ENCODE measurements at places on chromosomes 7 and 10.
A peak's percentile ranks its signal among the peaks of the same experiment; 100 is the strongest.

- DNase-seq, result no peak
Observed at GRCh38 chr7:14690486-14690885, 212.1 kb downstream of the DGKB start.

- DNase-seq, result no peak
Observed at GRCh38 chr7:11779864-11780674, 51.9 kb downstream of the THSD7A start.

DNA sequence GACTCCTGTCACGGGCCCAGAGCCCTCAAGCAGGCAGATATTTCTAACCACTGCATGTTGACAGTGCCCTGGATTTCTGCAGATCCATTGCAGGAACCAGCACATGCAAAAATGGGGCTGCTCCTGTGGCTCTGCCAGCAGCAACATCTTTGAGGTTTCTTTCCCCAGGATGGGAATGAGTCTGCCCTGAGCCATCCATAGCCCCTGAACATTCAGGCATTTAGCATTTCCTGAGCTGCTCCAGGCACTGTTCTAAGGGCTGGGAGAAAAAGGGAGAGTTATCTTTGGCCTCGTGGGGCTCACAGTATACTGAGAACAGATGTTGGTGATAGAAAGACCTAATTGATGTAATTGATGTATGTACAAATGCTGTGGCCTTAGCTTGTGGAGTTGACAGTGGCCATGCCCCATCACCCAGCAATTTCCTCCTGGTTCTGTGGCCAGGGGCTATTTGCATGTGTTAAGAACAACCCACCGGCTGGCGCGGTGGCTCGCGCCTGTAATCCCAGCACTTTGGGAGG lies 66.0 kb upstream of the LRRC4 start:
- no peak for DNase-seq

GRCh38 chr7:126818393-126819196 lies 434.1 kb downstream of the GRM8 start:
- no peak for DNase-seq

GRCh38 chr7:39620486-39620885 lies 2.9 kb upstream of the RALA start:
- no peak for DNase-seq

DNA sequence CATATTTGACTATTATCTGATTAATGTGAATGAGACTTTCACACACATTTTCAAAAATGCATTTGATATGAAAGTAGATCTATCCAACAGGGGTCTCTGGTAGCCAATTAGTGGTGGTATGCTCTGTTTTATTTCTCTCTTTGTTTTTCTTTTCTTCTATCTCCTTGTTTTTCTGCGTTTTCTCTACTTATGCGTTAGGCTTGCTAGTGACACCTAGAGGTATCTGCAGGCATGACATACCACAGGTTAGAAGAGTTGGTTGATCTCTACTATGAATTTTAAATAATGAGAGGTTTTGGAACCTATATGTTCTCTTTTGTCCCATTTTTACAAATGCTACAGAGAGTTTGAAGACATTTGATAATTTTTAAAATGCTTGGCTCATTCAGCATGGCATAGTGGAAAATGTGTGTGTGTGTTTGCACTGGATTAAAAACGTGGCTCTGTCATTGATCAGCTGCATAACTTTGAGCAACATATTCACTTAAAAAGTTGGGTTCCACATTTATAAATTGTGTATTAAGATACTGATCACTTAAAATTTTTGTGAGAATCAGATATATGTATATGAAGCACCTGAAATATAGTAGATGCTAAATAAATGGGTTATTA lies 28.1 kb upstream of the PLXDC2 start:
- DNase-seq, result peak; percentile 17

DNA sequence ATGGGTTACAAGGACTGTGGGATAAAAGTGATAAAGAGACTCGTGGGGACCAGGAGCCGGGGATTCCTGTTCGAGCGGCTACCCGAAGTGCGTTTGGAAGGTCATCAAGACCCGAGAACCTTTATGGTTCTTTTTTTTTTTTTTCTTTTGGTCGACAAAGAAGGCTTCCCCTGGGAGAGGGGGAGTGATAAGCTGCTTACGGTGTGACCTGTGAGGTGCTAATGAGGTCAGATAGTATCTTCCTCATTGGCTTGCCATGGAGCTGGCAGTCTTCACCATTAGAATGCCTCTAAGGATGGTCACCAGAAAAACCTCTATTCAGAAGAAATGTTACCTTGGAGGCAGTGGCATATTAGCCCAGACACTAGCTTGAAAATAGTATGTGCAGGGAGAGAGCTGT lies 92.3 kb upstream of the STEAP4 start:
- DNase-seq, result no peak

DNA sequence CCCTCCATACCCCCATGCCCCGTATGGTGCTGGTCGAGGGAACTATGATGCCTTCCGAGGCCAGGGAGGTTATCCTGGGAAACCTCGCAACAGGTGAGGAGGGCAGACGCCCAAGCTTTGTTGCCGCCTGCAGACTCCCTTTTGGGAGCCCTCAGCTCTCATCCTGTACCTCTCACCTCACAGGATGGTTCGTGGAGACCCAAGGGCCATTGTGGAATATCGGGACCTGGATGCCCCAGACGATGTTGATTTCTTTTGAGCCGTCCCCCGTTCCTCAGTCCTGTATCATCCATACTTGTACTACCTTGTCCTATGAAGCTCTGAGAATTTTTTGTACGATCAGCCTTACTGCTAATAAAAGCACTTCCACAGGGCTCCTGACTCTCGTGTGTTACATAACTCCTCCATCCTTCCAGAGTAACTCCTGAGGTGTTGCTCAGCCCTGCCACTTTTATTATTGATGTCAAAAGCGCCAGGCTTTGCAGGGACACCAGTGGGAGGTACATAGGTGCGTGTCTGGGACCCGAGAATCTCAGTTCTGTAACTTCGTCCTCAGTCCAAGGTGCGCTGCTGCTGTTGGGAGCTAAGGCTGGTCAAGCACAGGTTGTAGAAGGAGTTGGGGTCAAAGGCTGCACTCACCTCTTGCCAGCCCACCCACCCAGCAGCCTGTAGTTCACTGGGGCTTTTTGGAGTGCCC lies 1.1 kb downstream of the UFSP1 start:
- no peak for DNase-seq

GRCh38 chr7:75772081-75773077 lies at the start of gene CCL26:
Gene CCL26, minus strand, starts transcription at chr7:75772211. Its CDS starts 35 bp downstream, at chr7:75772176.
- DNase-seq, result no peak

GRCh38 chr7:97126483-97127171 lies 9.1 kb downstream of the SDHAF3 start:
- no peak for DNase-seq

- DNase-seq, result no peak
Observed at GRCh38 chr7:157805713-157806112, 468.9 kb downstream of the DNAJB6 start.

- DNase-seq, result peak; percentile 22
Observed at GRCh38 chr7:46424934-46425333, 503.9 kb upstream of the IGFBP3 start.

GRCh38 chr10:23342213-23342884 lies 2.2 kb downstream of the C10orf67 start:
- no peak for DNase-seq

DNA sequence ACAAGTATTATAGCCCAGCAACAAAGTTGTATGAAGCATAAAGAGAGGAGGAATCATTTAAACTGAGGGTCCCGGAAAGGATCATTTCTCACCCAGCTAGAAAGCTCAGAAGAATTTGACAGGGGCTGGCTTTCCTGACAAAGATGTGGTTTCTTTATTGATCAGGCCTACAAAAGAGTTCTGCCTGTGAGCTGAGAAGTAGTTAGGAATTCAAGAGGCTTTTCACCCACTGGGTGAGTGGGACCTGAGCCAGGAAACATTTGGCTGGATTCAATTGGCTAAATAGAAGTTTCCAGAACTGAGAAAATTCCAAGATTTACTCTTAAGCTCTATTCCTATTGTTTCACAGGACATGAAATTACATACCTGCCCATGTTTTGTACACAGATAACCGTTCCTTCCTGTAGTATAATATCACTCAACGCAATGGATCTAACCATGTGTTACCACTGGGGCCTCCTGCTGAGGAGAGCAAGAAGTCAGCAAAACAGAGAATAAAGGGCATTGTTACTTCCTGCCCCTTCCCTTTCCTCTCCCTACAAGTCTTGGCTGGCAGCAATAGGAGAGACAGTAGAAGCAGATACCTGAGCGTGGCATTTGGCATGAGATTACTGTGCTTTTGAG lies 53.9 kb upstream of the PAPSS2 start:
- no peak for DNase-seq

DNA sequence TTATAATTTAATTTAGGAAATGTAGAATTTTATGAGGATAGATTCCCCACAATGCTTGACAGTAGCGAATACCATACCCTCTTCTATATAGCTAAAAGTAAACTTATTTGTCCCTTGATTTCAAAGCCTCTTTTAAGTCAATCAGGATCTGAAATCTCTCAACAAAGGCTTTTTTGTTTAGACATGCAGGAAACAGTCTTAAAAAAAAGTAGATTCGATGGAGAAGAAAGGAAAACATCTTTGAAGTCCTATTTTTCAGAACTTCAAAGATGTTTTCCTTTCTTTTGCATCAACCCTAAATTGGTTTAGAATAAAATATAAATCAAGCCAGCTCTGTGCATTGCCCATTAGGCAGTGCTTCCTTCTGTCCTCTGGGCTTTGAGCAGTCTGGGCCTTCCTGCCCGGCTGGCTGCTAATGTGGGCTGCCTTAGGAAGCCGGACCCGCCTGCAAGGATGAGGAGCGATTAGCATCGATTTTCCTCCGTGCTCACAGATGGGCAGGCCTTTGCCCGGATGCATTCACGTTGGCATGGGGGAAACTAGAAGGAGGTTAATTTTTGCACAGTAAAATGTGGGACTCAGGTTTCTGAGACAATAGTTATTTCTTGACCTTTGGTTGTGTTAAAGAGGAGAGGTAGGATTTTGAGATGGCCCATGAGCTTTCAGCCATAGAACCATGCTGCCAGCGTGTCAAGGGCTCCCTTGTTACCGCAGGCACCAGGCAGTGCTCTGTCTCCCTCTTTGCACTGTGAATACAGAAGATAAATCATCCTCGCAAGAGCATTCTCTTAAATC lies 15.5 kb downstream of the MSRB2 start:
- DNase-seq, result no peak

DNA sequence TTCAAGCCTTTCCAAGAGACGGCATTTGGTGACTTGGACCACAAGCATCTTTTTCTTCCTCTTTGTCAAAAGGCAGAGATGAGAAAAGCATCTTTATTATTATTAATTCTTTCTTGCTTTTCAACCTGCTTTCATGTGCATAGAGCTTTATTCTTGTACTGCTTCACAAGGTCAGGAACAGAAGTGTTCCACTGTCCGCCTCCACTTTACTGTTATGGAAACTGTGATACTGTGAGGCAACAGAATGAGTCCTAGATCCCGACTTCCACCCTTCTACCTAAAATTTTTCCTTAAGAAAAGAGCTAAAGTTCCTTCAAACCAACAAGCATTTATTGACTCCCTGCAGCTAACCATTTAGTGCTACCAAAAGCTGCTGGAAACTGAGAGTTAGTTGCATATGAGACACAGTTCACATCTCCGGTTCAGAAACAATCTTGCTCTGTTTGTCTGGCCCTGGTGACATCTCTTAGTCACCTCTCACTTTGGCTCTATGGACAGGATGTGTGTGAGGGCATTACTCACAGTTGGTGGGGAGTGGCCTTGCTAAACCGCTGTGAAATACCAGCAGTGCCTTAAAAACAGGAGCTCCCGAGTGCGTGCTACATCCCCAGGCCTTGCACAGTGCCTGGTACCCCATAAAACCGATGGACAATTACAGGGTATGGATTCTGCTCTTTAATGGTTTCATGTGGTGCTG lies 77.1 kb upstream of the TRIL start:
- DNase-seq, result no peak

DNA sequence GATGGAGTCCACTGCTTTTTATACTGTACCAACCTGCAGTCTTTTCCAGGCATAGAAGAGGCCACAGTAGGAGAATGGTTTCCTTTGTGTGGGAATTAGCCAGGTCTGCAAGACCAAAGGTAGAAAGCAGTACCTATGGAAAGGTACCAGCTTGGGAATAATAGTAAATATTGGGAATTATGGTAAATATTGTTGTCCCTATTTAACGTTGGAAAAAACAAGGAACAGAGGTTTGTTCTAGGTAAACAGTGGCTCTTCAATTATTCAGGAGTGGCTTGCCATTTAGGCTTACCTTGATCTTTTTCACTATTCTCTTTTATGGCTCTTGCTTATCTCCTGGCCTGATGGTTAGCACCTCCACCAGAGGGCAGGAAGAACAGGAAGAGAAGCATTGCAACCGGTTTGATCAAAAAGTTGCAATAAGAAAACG lies 43.9 kb upstream of the GSAP start:
- no peak for DNase-seq

DNA sequence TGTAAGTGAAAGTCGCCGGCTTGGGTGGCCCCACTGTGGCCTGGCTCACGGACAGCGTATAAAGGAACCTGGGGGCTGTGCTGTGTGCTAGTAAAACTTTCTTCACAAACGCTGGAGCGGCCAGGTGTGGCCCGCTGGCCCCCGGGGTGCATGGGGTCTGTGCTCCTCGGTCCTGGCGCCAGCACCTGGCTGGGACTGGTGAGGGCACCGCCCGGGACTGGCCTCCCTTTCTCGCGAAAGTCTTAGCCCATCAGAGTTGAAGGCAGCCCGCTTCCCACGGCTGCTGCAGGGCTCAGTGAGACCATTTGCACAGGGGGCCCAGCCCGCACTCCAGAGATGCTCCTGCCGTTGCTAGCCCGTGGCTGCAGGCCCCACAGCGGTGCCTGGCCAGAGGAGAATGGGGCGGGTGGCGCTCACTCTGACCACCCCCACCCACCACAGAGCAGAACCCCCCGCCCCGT lies 5.8 kb downstream of the PWWP2B start:
- no peak for DNase-seq

DNA sequence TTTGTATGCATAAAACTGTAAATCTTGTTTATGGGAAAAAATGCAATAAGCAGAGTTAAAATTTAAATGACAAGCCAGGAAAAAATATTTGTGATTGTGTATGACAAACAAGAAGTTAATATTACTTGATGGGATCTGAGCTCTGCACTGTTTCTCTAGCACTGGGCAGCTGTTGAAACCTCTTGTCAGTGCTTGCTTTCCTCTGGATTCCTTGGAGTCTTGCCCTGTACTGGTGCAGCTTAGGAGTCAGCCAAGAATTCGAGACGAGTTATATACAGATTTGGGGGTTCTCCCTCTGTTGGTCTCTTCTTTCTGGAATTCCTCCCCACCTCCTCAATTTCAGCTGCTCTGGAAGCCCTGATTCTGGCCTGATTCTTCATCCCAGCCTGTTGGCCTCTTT lies 24.3 kb upstream of the OPN4 start:
- DNase-seq, result no peak

GRCh38 chr7:81236560-81236959 lies 317.7 kb upstream of the SEMA3C start:
- DNase-seq, result no peak

DNA sequence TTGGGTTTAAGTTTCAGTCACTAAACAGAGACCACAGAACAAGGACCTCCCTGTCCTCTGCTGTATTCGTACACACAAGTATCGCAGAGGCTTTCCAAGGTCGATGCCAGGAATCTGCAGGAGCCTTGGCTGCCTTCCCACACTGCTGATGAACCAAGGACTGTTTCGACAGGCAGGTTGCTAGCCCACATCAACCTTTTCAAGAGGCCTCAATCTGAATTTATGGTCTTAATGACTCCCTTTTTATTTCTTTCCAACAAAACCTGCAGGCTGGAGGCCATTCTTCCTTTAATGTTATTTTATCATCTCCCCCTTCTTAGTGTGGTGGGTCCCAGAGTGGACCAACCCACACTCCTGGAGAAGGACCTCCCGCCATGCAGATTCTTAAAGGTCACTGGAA lies 45.6 kb downstream of the JCAD start:
- DNase-seq, result no peak

- DNase-seq, result no peak
Observed at GRCh38 chr7:82098414-82098813, 328.6 kb upstream of the HGF start.

GRCh38 chr10:120521880-120522279 lies 64.9 kb downstream of the PLPP4 start:
- no peak for DNase-seq

All from left renal pelvis (tissue), 4 donors.